ENCODE measurements at places on chromosomes 12 and 14. TPM values are rescaled to one million over a fixed set of nuclear protein-coding genes. Genes with fewer than 3 reads are reported as not detected.
A peak's percentile ranks its signal among the peaks of the same experiment; 100 is the strongest.

Gene STAC3
- total RNA-seq: 1.6 TPM

Gene SLC38A2
- 252 TPM for total RNA-seq

Gene SNRPF
- total RNA-seq: 25.7 TPM

Gene SLC7A8
- total RNA-seq: 4.1 TPM

- DNase-seq: no peak
Measured at GRCh38 chr14:37678916-37679315, 83.5 kb downstream of the TTC6 start.

DNA sequence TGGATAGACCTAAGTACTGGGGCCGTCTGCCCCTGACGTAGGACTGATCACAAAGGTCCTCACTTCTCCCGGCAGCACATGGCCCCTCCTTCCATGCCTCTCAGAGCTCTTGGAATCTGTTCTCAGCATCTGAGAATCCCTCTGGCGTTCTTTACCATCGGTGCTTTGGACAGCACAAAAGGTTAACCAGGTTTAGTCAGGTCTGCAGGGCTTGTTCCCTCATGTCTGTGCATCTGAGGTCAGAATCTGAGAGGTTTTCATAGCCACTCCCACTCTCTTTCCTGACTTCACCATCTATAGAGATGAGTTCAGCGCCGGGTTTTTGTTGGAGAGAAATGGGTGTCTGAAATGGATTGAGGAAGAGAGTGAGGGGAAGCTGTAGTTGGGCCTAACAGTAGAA is 130.0 kb upstream of the ARHGAP5 start:
- no peak for DNase-seq

DNA sequence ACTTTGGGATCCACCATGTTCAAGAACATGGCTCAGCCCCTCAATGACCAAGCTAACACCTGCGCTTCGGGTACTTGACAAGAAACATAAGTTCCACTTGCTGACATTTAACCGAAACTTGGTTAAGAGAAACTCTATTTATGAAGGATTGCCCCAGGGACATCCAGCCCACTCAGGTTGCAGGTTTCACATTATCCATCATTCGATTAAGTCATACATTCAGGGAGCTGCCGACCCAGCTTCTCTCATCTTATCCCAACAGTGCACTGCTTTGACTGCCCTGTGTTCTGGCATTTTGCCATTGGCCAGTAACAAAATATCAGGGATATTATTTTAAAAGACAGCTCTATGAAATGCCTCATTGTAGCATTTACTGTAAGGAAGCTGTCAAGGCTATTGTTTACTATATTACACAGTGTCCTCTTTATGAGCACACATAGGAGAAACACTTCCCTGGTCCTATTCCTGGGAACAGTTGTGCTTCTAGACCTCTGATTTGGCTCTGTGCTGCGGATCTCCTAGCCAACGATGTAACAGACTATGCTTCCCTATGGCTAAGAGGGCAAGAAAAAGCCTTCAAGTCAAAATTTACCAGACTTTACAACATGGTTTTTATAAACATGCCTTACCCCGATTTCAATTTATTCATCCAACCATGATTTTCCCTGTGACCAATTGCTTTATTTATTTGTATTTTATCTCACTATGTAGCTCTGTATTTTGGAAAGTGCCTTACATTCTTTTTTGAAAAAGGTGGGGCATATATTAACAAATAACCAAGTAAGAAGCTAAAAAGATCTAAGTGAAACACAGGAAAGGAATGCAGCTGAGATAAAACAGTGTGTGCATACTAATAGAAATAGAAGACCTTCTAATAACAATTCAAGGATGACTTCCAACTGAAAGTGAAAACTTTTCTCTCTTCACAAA is 109.3 kb downstream of the ITPR2 start:
- DNase-seq: no peak

Gene USP44
- 3.7 TPM for total RNA-seq

Gene SPTB
- 16.7 TPM for total RNA-seq

GRCh38 chr12:76698966-76699365 is 64.9 kb upstream of the ZDHHC17 start:
- no peak for DNase-seq

Gene KRT73
- total RNA-seq: not detected

Gene IAPP
- under 0.01 TPM for total RNA-seq

DNA sequence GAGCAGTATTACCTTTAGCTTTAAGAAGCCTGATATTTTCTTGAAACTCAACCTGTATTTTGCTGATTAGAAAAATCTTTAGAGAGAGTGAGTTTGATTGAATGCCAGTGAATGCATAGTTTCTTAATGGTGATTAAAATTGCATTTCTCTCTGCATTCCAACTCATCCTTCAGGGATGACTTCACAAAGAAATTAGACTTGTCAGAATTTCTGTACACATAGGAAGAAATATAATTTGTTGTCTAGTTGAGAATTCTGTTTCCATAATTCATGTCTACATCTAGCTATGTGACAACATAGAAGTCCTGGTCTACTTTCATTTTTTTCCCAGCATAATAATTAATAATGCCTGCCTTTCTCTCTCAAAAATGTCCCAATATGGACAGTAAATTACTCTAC is 136.6 kb downstream of the OTOGL start:
- DNase-seq: no peak

DNA sequence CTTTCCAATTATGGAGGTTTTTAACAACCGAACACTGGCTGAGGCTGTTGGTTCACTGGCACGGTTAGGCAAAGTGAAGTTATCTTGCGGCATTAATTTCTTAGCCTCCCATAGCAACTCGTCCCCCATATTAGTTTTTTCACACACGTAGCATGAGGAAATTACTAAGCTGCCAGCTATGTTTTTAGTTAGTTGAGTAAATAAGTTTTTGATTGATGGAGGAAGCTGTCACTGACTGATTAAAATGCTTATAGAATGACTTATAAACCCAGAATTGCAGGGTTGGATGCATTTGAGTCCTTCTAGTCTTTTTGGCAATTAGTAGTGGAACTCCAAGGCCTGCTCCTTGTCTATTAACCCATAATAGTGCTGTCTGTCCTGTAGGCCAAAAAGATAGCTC is 97.1 kb downstream of the ALG10 start:
- DNase-seq: no peak

DNA sequence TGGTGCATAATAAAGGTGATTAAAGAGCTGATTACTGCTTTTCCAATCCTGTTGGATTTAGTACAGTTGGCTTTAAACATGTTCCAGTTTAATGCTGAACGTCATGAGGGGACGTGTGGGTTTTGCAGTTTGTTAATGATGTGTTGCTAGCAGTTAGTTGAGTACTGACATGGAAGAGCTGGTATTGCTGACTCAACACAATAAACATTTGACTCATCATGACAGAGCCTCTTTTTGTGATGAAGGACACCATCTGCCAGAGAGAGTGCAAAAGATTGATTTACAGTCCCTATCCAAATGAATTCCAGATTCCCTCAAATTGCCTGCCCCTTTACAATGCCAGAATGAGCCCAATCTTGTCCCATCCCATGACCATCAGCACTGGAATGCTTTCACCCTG is 346.2 kb upstream of the PRICKLE1 start:
- DNase-seq: no peak

GRCh38 chr12:100572184-100572583 is 1.3 kb upstream of the GAS2L3 start:
- DNase-seq: no peak

Gene SERPINA3
- not detected for total RNA-seq

GRCh38 chr14:72480464-72481243 is 413.2 kb downstream of the DPF3 start:
- no peak for DNase-seq

Gene LRP1-AS
- total RNA-seq: not detected

DNA sequence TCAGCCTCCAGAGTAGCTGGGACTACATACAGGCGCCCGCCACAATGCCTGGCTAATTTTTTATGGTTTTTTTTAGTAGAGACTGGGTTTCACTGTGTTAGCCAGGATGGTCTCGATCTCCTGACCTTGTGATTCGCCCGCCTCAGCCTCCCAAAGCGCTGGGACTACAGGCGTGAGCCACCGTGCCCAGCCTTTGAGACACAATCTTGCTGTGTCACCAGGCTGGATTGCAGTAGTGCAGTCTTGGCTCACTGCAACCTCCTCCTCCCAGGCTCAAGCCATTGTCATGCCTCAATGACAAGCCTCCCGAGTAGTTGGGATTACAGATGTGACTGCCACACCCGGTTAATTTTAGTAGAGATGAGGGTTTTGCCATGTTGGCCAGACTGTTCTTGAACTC is 21.3 kb upstream of the STRN3 start:
- DNase-seq: no peak

Gene AKAP6
- total RNA-seq: 102 TPM

Gene KLHL28
- 48.1 TPM for total RNA-seq

GRCh38 chr12:90090929-90091651 is 382.5 kb upstream of the ATP2B1 start:
- no peak for DNase-seq

Gene SIX6
- total RNA-seq: not detected

DNA sequence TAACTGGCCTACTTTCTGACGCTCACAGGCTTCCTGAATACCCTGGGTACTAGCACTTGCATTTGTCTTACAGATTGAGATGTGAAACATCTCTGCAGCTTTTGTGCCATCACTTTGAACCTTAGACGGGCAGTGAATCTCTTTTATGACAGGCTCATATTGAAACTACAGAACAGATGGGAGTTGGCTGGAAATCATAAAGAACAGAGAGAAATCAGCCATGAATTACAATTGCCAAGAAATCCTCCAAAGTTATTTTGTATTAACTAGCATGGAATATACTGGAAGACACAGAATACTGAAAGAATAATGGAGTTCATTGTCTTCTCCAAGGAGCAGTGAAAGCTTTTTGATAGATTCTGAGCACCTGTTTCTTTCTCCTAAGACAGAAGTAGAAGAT is 32.7 kb downstream of the MYF5 start:
- no peak for DNase-seq

DNA sequence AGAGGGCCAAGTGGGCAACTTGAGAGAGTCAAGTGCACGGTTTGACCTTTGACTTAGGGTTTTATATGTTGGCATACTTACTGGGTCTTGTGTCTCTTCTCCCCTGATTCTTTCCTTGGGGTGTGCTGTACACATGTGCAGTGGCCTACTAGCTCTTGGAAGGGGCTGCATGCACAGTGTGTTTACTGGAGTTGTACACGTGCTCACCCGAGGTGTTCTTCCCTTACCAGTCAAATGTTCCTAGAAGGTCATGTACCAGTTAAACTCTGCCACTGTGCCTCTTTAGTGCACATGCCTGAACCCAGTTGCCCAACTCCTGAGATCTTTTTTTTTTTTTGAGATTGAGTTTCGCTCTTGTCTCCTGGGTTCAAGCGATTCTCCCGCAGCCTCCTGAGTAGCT is 9.2 kb upstream of the DTD2 start:
- DNase-seq: no peak

- DNase-seq: no peak
Measured at GRCh38 chr12:131635491-131636122, 75.3 kb upstream of the SFSWAP start.

- no peak for DNase-seq
Measured at GRCh38 chr12:12007713-12008231, 63.0 kb upstream of the BCL2L14 start.

DNA sequence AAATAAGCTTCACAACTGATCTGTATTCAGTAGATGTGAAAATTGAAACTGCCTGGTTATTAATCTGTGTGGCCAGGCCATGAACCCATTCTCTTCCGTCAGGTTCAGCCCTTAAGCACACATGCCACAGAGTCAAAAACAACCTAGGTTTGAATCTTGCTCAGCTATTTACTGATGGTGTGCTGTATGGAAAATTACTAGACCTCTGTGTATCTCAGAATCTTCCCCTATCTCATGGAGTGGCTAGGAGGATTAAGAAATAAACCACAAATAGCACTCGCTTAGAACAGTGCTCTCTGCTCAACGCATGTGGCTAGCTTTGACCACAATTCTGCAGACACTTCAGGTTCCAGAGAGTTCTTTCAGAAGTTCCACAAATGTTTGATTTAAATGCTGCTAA is 240.7 kb upstream of the PLEKHG7 start:
- DNase-seq: no peak

Gene MYO1H
- total RNA-seq: under 0.01 TPM

DNA sequence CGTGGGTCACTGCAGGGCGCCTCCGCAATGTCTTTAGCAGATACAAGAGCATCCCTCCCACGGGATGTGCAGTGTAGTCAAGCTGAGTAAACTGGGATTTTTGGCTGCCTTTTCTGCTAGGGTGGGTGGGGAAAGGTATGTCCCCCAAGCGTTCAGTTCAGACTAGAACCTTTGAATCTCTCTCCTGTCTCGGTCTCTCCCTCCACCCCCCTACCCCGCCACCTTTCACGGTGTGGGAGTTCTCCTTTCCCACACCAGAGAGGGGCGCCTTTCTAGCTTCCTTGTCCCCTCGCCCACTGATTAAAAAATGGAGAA is 525 bp upstream of the FAR2 start:
- DNase-seq: peak; percentile 40

- peak; percentile 34 for DNase-seq
Measured at GRCh38 chr12:131454418-131455217, 256.3 kb upstream of the SFSWAP start.

DNA sequence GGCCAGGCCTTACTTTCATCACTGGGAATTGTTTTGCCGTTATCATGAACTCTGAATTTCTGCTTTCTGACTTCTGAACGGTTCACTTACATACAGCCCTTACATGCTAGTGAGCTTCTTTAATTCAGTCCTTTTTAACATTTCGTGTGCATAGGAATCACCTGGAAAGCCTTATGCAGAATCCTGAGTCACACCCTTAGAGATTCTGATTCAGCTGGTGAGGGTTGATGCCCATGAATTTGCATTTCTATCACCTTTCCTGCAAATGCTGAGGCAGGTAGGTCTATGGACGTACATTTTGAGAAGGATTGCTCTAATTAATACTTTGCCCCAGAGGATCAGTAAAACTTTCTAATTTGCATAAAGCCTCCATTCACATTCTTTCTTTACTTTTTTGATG is 44.0 kb downstream of the PPHLN1 start:
- no peak for DNase-seq

DNA sequence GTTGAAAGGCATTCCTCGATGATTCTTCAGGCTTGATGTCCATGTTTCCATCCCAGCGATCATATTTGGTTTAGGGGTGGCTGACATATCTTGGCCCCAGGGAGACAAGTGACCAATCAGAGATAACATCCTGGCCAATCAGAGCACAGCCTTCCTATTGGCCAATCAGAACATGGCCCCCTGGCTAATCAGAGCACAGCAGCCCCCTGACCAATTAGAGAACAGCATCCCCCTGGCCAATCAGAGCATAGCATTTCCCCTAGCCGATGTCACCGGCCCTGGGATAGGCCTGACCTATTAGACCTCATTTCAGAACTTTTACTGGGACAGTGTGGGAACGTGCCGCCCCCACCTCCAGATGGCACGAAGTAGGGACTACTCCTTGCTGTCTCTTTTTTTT is 182.2 kb downstream of the AACS start:
- no peak for DNase-seq

- DNase-seq: peak; percentile 41
Measured at GRCh38 chr14:100237735-100238418, 1.1 kb upstream of the YY1 start.

- no peak for DNase-seq
Measured at GRCh38 chr12:70686299-70686698, 49.1 kb upstream of the PTPRB start.

DNA sequence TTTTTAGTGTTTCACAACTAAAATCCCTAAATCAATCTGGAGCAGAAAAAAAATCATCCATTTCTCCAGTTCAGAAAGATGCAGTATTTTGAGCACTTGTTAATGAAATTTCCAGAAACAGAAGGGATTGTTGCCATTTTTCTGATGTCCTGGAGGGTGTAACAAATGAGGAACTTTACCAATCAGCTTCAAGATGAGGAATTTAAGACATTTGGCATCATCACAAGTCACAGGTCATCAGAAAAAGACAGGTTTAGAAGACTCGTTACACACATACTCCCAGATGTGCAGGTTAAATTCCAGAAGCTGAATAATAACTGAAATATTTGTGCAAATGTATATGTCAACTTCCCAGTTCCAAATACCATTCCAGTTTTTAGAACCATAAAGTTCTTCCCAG is 482 bp upstream of the PSMC1 start:
- DNase-seq: no peak

Data from frontal cortex (tissue), 4 donors.